IMR-90 (cell line): ENCODE measurements at places on chromosomes 4 and X. TPM values are rescaled to one million over a fixed set of nuclear protein-coding genes. Genes with fewer than 3 reads are reported as not detected.
A peak's percentile ranks its signal among the peaks of the same experiment; 100 is the strongest.

The DRD5 gene
- not detected in 2 replicates for polyA plus RNA-seq

The DBET gene
- not detected in 2 replicates for polyA plus RNA-seq

The BTK gene
- not detected in 2 replicates for polyA plus RNA-seq

The ITGB1BP2 gene
- 3.0 and 3.5 TPM in 2 replicates for polyA plus RNA-seq

The PDE6B gene
- not detected in 2 replicates for polyA plus RNA-seq

GRCh38 chr4:7874838-7875237, 64.8 kb downstream of the AFAP1 start:
- H3K27ac ChIP-seq, result no peak overlapping the region
- H3K4me3 ChIP-seq, result no peak overlapping the region
- no peaks in the 10 kb centered on the region for H3K27me3 ChIP-seq
- peaks cover 44% of the 10 kb centered on the region for H3K4me1 ChIP-seq
- H3K36me3 ChIP-seq, result peaks cover 19% of the 10 kb centered on the region

GRCh38 chr4:164803702-164804101, 49.8 kb downstream of the SMIM31 start:
- no peak for DNase-seq
- H3K4me1 ChIP-seq, result no peaks in the 10 kb centered on the region
- H3K4me3 ChIP-seq, result no peak overlapping the region
- H3K27ac ChIP-seq, result no peak overlapping the region
- no peaks in the 10 kb centered on the region for H3K36me3 ChIP-seq
- no peaks in the 10 kb centered on the region for H3K27me3 ChIP-seq

DNA sequence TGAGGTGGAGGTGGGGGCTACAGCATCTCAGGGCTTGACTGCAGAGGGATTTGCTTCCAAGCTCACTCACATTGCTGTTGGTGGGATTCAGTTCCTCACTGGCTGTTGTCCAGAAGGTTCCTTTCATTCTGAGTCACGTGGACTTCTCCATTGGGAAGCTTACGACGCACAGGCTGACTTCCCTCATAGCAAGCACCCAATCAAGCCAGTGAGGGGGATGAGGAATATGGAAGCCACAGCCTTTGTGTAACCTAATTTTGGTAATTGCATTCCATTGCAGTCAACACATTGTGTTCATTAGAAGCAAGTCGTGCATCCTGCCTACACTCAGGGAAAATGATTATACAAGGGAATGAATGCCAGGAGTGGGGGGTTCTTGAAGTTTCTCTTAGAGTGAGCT, 32.7 kb upstream of the MXRA5 start:
- no peaks in the 10 kb centered on the region for H3K36me3 ChIP-seq
- no peak for DNase-seq
- H3K27ac ChIP-seq, result no peak overlapping the region

DNA sequence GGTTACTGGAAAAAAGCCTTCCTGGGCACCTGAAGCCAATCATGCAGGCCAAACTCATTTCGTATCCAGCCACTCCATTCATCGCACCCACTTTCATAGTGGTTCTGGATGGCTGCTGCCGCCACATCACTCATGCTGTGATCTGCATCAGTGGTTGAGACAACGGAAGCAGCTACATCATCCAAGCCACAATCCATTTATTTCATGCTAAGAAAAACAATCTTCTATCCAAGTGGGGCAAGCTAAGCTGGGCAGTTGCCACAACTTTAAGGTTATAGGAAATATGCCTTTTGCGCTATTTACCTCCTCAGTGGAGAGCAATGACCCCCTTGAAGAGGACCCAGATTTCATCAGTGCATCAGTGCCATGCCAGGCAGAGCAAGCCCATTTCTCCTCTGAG, 124.6 kb downstream of the GRIA3 start:
- DNase-seq, result no peak
- H3K36me3 ChIP-seq, result no peaks in the 10 kb centered on the region
- H3K27me3 ChIP-seq, result no peaks in the 10 kb centered on the region

- H3K4me3 ChIP-seq, result no peak overlapping the region
- no peaks in the 10 kb centered on the region; the same call in 1 of the 2 replicates for H3K4me1 ChIP-seq
- no peak for DNase-seq
- no peak overlapping the region for H3K27ac ChIP-seq
These were observed 8.1 kb upstream of the NAAA start for GRCh38 chr4:75948822-75949444.

GRCh38 chrX:13903405-13903804, 86.5 kb upstream of the GPM6B start:
- H3K36me3 ChIP-seq, result no peaks in the 10 kb centered on the region
- H3K4me1 ChIP-seq, result peaks cover 2% of the 10 kb centered on the region; the same call in 1 of the 2 replicates
- H3K27me3 ChIP-seq, result no peaks in the 10 kb centered on the region; the same call in 1 of the 2 replicates
- H3K27ac ChIP-seq, result no peak overlapping the region
- H3K4me3 ChIP-seq, result no peak overlapping the region

- H3K4me3 ChIP-seq, result no peak overlapping the region
- no peaks in the 10 kb centered on the region for H3K36me3 ChIP-seq
- H3K27ac ChIP-seq, result no peak overlapping the region
- H3K4me1 ChIP-seq, result no peaks in the 10 kb centered on the region; the same call in 1 of the 2 replicates
- DNase-seq, result peak; percentile 21
These were observed 116.8 kb upstream of the SHISA3 start for GRCh38 chr4:42280327-42281095.

DNA sequence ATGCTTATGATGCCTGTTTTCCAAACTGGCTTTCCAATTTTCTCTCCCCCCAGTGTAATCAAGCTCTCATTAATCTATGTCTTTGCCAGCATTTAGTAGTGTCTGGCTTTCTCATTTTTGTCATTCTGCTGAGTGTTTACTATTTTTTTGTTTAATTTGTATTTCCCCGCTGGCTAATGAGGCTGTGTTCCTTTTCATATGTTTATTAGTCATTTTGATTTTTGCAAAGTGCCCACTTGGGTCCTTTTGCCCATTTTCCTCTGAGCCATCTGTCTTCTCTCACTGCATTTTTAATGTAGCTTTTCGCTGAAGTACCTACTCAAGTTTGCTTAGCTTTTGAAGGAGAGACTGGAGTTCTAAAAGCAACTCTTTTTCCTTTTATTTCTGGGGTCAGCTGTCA, 14.7 kb downstream of the DCK start:
- no peaks in the 10 kb centered on the region for H3K27me3 ChIP-seq
- no peak overlapping the region for H3K27ac ChIP-seq
- peaks cover 11% of the 10 kb centered on the region for H3K4me1 ChIP-seq
- peaks cover 2% of the 10 kb centered on the region; the same call in 1 of the 2 replicates for H3K36me3 ChIP-seq
- no peak overlapping the region for H3K4me3 ChIP-seq

DNA sequence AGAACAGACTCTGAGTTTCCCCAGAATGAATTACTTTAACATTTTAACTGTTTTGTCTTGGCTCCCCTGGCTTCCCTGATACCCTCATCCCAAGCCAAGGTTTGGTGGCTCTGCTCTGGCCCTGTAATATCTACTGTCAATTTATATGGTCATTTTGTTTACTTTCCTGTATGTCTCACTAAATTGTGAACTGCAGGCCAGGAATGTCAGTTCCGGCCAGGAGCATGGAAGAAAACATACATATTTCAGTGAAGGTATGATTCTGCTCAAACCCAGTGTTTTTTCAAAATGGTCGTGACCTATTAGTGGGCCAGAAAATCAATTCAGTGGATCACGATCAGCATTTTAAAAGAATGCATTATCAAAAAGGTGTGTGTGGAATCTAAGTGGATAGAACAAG, 1.2 kb downstream of the RPGR start:
- no peak overlapping the region for H3K27ac ChIP-seq
- no peaks in the 10 kb centered on the region for H3K27me3 ChIP-seq
- H3K4me1 ChIP-seq, result no peaks in the 10 kb centered on the region
- DNase-seq, result no peak
- no peaks in the 10 kb centered on the region for H3K36me3 ChIP-seq

GRCh38 chrX:154733066-154733425, 17.8 kb downstream of the GAB3 start:
- no peaks in the 10 kb centered on the region for H3K36me3 ChIP-seq
- peaks cover 35% of the 10 kb centered on the region for H3K4me1 ChIP-seq
- no peak overlapping the region for H3K27ac ChIP-seq

- no peak for DNase-seq
- peaks cover 7% of the 10 kb centered on the region for H3K4me1 ChIP-seq
- H3K27me3 ChIP-seq, result no peaks in the 10 kb centered on the region
- no peak overlapping the region for H3K4me3 ChIP-seq
These were observed 4.9 kb downstream of the SLC9A7 start for GRCh38 chrX:46754036-46754435.

DNA sequence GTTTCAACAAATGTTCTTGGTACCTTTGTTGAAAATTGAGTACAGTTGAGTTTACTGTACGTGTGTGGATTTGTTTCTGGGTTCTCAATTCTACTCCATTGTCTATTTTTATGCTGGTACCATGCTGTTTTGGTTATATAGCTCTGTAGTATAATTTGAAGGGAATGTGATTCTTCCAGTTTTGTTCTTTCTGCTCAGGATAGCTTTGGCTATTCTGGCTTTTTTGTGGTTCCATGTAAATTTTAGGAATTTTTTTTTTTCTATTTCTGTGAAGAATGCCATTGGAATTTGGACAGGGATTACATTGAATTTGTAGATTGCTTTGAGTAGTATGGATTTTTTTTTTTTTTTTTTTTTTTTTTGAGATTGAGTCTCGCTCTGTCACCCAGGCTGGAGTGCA, 373.4 kb downstream of the IL15 start:
- H3K4me1 ChIP-seq, result no peaks in the 10 kb centered on the region
- no peak for DNase-seq
- H3K36me3 ChIP-seq, result no peaks in the 10 kb centered on the region
- no peak overlapping the region for H3K27ac ChIP-seq
- no peaks in the 10 kb centered on the region for H3K27me3 ChIP-seq
- no peak overlapping the region for H3K4me3 ChIP-seq

- no peaks in the 10 kb centered on the region for H3K27me3 ChIP-seq
- DNase-seq, result peak; percentile 34
- H3K4me3 ChIP-seq, result no peak overlapping the region
- no peaks in the 10 kb centered on the region for H3K36me3 ChIP-seq
These were observed 15.5 kb downstream of the FRMPD4 start for GRCh38 chrX:12153741-12154140.

DNA sequence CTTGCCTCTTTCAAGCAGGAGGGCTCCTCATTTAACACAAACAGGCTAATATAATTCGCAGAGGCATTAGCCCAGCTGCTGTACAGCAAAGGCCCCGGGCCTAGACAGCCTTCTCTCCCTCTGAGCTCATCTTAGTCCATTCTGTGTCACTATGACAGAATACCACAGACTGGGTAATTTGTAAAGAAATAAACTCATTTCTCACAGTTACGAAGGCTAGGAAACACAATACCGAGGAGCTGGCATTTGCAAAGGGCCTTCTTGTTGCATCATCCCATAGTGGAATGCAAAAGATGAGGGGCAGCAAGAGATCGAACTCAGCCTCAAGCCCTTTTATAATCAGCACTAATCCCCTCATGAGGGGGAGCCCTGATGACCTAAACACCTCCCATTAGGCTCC, 48.5 kb downstream of the TSPAN5 start:
- DNase-seq, result peak; percentile 45
- H3K36me3 ChIP-seq, result peaks cover 1% of the 10 kb centered on the region; the same call in 1 of the 2 replicates
- peak overlapping the region; percentile 25 for H3K27ac ChIP-seq

GRCh38 chrX:9378980-9379696, 85.7 kb upstream of the TBL1X start:
- H3K36me3 ChIP-seq, result no peaks in the 10 kb centered on the region
- no peaks in the 10 kb centered on the region; the same call in 1 of the 2 replicates for H3K27me3 ChIP-seq
- peaks cover 5% of the 10 kb centered on the region for H3K4me1 ChIP-seq
- DNase-seq, result peak; percentile 52
- H3K4me3 ChIP-seq, result no peak overlapping the region

DNA sequence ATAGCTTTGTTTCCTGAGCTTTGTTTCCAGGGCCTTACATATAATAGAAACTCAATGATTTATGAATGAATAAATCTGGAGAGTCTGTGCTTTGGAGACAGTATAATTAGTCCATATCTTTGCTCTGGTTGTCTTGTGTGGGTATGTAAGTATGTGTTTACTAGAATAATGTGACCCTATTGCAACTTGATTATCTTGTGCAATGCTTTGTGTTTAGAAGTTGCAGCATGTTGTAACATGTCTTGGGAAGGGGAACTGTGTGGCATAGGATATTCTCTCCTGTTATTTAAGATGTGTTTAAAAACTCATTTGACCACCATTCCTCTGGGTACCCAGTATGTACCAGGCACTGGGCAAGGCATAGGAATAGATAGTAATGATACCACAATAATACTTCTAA, 6.1 kb downstream of the SPATA18 start:
- no peaks in the 10 kb centered on the region for H3K36me3 ChIP-seq
- H3K27ac ChIP-seq, result no peak overlapping the region
- DNase-seq, result no peak
- no peaks in the 10 kb centered on the region for H3K27me3 ChIP-seq
- no peak overlapping the region for H3K4me3 ChIP-seq

DNA sequence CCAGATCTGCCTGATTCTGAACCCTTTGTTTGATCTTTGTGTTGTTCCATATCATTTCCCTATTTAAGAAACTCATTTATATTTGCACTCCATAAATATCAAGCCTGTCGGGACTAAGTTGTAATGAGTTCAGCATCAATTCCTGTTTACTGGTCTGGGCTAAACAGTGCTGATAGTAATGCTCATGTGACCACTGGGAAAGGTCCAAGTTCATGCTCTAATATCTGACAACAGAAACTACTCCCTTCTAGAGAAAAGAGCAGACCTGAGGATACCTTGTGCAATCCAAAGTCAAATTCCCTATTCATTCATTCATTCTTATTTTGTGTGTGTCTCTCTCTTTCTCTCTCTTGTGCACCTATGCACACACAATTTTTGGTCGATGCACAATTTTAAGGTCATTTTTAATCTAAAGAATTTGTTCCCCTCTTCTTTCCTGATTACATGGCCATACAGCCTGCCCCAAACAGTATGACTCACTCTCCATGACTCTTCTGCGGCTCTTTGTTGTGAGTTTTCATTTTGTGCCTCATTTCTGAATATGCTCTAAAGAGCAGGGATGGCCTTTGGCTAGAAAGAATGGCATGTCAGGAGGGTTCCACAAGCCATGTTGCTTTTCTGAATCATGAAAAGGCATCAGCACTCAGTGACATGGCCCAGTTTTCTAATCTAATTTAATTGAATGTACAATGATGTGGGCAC, 664.3 kb downstream of the RPA4 start:
- H3K27me3 ChIP-seq, result no peaks in the 10 kb centered on the region
- DNase-seq, result peak; percentile 39
- no peaks in the 10 kb centered on the region for H3K36me3 ChIP-seq
- H3K4me1 ChIP-seq, result no peaks in the 10 kb centered on the region

DNA sequence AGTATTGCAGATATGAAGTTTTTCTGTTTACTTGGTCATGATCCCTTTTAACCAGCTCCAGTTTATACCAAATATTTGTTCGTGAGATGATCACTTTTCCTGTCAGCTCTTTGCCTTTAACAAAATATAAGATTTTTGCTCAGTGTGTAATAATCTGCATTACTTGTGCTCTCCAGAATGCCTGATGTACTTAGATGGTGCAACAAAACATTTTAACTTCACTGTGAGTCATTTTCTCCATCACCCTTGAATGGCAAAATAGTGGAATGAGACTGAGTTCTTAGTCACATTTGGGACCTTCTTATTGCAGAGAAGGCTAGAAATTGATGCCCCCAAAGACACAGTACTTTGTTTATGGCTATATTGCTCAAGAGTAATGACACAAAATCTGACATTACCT, 252.0 kb downstream of the FRMPD4 start:
- no peak overlapping the region for H3K4me3 ChIP-seq
- no peak overlapping the region for H3K27ac ChIP-seq
- H3K36me3 ChIP-seq, result no peaks in the 10 kb centered on the region
- no peaks in the 10 kb centered on the region for H3K27me3 ChIP-seq
- no peaks in the 10 kb centered on the region for H3K4me1 ChIP-seq
- DNase-seq, result peak; percentile 52
